Kidney (tissue), 22 donors: ENCODE measurements at places on chromosomes 3 and 15. TPM values are rescaled to one million over a fixed set of nuclear protein-coding genes. Genes with fewer than 3 reads are reported as not detected.

DNA sequence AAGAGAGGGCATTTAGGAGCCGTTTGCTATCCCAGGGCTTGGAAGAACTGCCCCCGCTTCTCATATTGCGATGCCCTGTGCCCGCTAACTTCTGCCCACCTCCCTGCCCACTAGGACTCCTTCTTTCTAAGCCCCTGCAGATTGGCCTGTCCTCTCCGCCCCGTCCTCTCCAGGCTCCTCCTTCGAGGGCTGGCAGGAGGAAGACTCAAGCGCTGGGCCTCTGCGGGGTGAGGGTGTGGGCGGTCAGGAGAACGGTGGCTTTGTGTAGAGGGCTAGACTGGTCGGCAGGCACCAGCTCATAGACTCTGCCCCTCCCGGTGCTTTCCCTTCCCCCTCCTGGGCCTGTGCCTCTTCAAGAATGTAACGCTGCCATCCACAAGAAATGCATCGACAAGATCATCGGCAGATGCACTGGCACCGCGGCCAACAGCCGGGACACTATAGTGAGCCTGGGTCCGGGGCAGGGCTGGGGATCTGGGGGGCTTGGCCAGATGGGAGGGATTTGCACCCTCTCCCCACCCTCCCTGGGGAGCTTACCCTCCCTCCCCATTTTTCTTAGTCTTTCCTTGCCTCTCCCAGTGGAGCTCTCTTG is 21.9 kb downstream of the PRKCD start:
- no peak for DNase-seq

- no peak for DNase-seq
Measured at GRCh38 chr3:40057786-40058185, 248.4 kb downstream of the MYRIP start.

GRCh38 chr3:189404024-189404423 is 227.2 kb upstream of the TP63 start:
- DNase-seq = no peak

- no peak for DNase-seq
Measured at GRCh38 chr15:69436951-69437350, 15.7 kb upstream of the RPLP1 start.

GRCh38 chr3:40317061-40317855 is 7.8 kb downstream of the EIF1B start:
- DNase-seq = peak; percentile 82

- no peak for DNase-seq
Measured at GRCh38 chr3:23438657-23439056, 235.5 kb downstream of the UBE2E2 start.

- no peak for DNase-seq
Measured at GRCh38 chr15:58677426-58677825, 72.1 kb downstream of the ADAM10 start.

DNA sequence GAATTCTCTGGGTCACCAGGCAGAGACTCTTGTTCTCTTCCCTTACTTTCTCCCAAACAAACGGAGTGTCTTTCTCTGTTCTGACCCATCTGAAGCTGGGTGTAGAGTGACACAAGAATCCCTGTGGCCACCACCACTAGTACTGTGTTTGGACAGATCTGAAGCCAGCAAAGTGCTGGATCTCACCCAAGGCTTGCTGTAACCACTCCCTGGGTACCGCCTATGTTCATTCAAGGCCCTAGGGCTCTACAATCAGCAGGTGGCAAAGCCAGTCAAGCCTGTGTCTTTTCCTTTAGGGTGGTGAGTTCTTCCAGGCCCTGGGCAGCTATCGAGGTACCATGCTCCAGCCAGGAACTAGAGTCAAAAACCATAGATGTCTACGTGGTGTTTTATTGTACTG is 149.2 kb upstream of the CTNNB1 start:
- no peak for DNase-seq

Gene CSPG5
- total RNA-seq = 0.16 TPM
